Activated T-cell treated with anti-CD3 and anti-CD28 coated beads, Interleukin-2, amount 50 U/mL, for 24 hours (primary cell): ENCODE measurements at places on chromosomes 4 and X.

DNA sequence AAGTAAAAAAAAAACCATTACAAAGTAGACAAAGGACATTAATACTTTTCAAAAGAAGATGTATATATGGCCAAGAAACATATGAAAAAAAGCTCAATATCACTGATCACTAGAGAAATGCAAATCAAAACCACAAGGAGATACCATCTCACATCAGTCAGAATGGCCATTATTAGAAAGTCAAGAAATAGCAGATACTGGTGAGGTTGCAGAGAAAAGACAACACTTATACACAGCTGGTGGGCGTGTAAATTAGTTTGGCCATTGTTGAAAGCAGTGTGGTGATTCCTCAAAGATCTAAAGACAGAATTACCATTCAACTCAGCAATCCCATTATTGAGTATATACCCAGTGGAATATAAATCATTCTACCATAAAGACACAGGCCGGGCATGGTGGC, 39.3 kb downstream of the TASL start:
- DNase-seq = no peak

DNA sequence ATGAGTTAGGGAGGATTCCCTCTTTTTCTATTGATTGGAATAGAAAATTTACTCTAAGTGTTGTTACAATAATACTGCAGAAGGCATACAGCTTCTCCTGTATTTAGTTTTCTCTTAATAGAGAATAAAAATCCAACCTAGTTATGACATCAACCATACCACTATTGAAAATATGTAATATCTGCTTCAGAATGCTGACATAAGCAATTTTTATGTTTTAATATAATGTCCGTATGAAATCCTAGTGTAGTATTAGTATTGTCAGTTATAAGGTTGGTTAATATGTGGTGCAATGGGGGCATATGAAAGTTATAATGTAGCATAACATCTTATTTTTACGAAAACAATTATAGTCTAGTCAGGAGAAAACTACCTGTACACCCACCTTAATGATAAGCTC, 68.2 kb downstream of the HEPH start:
- DNase-seq = no peak

- no peak for DNase-seq
Observed at GRCh38 chrX:67585401-67585800, 41.6 kb downstream of the AR start.

DNA sequence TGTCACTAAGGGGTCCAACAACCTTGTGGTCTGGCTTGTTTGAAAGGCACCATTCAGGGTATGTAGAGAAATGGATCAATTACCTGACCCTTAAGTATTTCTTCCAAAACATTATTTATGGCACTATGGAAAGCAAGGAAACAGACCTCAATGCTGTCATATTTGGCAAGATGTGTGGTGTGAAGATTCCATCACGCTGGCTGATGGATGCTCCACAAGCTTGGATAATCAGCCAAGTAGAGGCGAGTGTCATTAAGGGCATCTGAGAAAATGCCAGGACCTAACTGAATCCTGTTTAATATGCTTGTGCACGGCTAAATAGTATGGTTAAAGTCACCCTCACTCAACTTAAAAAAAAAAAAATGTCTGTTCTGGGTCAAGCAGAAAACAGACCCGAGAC, 120.7 kb downstream of the COMMD8 start:
- no peak for DNase-seq

GRCh38 chr4:156182269-156182668, 228.6 kb upstream of the CTSO start:
- no peak for DNase-seq

GRCh38 chr4:142267101-142267500, 579.0 kb downstream of the INPP4B start:
- no peak for DNase-seq

DNA sequence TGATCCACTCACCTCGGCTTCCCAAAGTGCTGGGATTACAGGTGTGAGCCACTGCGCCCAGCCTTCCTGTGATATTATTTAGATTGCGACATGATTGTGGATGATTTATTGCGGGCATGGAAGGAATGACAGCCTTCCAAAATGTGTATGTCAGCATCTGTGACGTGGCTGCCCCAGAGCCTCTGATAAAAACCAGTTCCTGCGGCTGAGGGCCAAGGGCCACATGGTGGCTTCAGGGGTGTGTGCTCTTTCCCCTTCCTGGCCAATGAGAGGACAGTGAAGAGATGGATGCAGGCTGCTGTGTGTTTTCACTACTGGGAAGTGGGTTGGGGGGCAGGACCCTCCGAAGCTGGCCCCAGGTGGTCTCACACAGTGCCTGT, 57.4 kb upstream of the HGFAC start:
- no peak for DNase-seq

- no peak for DNase-seq
Observed at GRCh38 chrX:45295259-45295986, 94.7 kb upstream of the DIPK2B start.

DNA sequence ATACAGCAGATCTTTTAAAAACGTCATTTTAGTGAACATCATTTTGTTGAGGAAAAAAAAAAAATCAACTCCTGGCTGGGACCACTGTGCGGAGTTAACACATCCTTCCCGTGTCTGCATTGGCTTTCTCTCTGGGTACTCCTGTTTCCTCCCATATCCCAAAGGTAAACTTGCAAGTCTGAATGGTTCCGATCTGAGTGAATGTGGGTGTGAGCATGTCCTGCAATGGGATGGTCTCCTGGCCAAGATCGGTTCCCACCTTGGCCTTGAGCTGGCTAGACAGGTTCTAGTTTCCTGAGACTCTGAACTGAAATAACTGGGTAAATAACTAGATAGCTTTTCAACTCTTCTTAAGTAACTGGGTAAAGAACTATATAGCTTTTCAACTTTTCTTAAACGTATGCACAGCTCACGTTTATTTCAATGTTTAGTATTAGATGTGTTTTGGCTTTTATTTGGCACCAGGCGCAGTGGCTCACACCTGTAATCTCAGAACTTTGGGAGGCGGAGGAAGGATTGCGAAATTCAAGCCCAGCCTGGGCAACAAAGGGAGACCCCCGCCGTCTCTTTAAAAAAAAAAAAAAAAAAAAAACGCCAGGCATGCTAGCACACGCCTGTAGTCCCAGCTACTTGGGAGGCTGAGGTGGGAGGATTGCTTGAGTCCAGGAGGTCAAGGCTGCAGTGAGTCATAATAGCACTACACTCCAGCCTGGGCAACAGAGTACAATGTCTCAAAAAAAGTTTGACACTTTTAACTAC, 14.0 kb downstream of the RBMX start:
- DNase-seq = no peak

- no peak for DNase-seq
Observed at GRCh38 chr4:48472794-48473193, 10.3 kb upstream of the SLC10A4 start.

DNA sequence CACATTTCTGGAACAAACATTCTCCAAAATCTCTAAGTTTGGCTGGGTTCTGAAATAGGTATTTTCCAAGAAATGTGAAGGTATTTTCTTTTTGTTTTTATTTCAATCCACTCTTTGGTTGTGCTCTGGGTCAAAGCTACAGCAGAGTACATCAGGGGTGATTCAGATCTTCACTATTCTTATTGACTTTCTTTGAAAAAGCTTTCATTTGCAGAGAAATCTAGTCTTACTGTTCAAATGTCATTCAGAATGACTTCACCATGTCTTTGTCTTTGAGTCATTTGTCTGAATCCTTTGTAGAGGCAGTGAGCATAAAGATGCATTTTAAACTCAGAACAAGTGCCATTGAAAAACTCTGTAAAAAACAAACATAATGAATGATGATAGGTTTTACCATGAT, 547.2 kb upstream of the ADGRL3 start:
- no peak for DNase-seq

DNA sequence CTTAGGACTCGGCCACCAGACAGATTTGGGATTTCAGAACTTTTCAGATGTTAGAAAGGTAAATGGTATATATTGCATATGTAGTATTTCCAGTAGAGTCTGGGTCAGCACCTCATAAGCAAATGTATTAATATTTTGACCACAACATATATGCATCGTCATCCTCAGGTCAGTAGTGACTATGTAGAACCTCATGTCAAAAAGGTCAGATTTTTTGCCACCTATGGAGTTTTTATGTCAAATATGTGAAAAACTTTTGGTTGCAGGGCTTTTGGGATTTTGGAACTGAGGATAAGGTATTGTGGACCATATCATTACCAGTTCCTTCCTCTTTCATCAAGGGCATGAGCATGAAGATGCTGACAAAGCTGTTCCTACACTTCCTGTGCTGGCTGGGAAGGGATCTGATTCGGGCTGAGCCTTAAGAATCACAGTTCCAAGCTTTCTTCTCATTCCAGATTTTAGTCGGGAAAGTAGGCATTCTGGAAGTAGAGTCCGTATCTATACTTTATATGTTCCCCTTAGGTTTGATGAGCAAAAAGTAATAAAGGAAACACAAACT, 183.0 kb upstream of the PGRMC2 start:
- no peak for DNase-seq

DNA sequence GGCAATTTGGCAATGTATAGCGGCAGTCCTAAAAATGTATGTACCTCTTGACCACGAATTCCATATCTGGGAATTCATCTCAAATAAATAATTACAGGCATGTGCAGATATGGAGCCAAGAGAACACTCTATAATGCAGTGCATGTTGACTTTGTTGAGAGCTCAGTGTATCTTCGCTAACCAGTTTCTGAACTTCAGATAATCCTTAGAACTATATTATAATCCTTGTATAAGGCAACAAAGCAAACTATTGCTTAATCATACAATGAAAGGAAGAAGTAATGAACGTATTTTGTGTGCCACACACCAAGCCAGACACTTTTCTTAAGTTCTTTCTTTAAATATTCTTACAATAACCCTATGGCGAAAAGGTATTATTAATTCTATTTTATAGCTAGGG, 168.5 kb downstream of the SMIM20 start:
- DNase-seq = no peak

- no peak for DNase-seq
Observed at GRCh38 chr4:35247047-35247446, 997.3 kb downstream of the ARAP2 start.

DNA sequence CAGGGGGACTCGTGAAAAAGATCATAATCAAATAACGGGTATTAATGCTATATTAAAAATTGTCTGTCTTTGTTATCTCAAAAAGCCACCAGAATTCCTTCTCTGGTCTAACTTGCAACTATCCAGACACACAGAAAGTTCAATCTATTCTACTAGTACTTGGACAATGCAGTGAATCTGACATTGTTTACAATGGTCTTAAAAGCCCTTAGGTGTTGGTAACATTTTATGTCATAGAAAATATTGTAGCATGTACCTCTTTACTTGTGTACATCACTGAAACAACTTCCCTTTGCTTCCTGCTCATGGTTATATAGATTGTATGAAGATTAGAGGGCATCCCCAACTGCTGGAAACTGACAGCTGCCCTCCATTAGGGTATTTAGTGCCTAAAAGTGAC, 71.1 kb upstream of the PPP3CA start:
- no peak for DNase-seq

GRCh38 chr4:176340871-176341685, 21.3 kb downstream of the SPCS3 start:
- DNase-seq = no peak

- peak; percentile 47 for DNase-seq
Observed at GRCh38 chrX:15816886-15817285, 26.6 kb downstream of the ZRSR2 start.

GRCh38 chrX:105725228-105725627, 97.1 kb upstream of the NRK start:
- DNase-seq = no peak

DNA sequence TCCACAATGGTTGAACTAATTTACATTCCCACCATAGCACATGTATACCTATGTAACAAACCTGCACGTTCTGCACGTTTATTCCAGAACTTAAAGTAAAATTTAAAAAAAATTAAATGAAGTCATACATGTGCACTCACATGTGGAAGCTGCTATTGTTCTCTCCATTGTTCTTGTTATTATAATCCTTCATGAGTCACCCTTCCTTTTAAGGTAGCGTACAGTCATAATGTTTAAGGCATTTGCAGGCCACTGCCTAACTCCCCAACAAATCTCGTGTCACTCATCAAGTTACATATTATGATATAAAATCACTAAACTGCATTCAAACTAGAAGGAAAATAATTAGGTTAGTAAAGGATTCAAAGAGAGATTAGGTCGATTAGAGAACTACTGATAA, 63.6 kb downstream of the SLC7A11 start:
- DNase-seq = no peak

DNA sequence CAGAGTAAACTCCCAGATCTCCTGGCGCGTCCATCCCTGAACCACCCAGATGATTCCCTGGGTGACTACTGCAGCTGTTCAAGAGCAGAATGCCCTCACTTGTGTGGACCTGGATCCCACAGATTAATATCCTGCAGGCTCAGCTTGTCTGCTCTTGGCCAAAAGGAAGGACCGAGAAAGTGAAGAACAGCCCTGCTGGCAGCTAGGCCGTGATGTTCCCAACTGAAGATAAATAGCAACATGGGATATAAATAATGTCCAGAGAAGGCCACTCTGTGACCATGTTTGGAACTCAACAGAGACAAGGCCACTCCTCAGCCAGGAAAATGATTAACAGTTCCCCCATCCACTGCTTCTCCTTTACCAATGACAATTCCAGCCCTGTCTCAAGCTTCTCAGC, 21.5 kb downstream of the SUPT20HL2 start:
- no peak for DNase-seq

DNA sequence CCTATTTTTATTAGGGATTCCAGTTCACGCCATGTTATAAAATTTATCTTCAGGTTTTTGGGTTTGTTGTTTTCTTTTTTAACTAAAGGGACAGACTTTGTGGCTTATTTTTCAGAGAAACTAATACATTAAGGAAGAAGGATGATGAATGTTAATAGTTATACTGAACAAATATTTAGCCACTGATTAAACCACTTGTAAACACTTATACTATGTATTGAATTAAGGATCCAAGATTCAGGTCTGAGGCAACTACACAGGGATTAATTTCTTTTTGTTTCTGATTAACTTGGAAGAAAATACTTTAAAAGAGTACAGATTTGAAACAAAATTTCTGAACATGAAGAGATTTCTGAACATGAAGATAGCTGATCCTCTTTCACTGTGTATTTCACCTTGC, 82.8 kb upstream of the NAP1L5 start:
- no peak for DNase-seq
